HS-5 (cell line): ENCODE measurements at places on chromosomes 16 and 17.

DNA sequence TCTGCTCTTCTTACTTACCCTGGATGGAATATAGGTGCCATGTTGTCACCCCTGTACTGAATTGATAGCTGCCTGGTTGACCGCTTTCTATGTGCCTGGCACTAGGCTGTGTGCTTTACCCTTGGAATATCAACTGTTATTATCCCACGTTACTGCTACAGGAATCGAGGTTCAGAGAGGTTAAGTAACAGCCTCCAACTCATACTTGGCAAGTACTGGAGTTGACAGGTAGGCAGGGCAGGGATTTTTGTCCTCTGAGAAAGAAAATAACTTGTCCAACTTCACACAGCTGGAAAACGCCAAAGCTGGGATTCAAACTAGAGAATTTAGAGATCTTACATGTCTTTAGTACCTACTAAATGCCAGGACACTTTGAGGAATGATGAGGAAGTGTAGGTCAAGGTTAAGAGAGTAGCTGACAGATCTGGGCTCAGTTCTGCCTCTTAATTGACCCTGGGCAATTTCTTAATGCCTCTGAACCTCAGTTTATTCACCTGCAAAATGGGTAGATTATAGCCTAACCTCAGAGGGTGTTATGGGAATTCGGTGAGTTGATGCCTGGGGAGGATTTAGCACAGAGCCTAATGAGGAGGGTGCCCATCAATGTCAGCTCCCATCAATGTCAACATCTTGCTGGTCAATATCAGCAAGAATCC is 25.8 kb downstream of the ITPRIPL2 start:
- no peak for DNase-seq

GRCh38 chr16:67447508-67448076 is 16.7 kb downstream of the HSD11B2 start:
- DNase-seq = no peak

GRCh38 chr16:48225456-48225855 is 18.6 kb upstream of the LONP2 start:
- peak; percentile 19 for DNase-seq

DNA sequence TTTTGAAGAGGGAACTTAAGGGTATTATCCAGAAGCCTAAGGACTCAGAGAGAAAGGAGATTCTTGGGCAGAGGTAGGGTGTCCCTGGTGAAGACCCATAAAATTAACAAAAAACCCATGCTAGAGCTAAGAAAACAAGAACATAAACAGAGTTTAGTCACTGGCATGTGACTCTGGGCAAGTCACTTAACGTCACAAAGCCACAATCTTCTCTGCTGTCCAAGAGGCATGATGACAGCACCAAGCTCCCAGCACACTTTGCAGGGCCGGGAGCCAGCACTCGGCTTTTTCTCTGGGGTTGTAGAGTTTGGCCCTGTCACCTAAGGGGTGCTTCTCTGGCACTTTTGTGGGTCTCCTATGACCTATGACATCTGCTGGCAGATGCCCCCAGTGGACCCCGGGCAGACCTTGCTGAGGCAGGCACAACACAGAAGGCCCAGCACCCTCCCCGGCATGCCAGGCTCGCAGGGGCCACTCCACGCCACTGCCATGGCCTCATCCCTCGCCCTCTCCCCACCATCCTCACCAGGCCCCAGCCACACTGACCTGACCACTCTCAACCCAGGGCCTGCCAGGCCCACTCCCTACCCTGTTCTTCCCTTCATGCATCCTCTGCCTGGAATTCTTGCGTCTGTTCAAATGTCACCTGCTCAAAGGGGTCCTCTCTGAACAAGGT is 69.8 kb downstream of the DYNLRB2 start:
- DNase-seq = no peak

DNA sequence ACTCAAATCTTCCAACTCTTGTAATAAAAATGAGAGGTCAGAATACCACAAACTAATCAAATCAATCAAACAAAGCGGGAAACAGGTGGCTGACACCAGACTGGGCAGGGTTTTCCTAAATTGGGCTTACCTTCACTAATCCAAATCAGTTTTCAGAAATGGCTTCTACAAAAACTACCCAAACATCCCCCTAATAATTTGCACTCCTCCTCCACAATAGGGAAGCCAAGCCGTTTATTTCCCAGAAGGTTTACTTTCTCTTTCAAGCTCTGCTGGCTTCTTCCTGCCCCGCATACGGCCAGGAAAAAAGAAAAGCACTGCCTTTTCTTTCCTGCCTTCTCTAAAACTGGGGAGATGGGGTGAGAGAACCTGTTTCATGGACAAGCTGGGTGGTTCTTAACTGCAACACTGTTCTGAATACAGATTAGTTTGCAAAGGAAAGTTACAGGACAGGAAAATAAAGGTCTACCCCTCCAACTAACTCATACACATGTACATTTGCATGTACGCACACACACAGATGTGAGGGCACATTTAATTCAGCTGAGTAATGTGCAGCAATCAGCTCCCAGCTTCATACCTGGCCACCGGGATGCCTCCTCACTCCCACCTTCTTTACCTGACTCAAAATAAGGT is 9.2 kb downstream of the STAT3 start:
- no peak for DNase-seq
